CD4-positive, alpha-beta T cell treated with Interleukin-4 for 1 hour (primary cell): ENCODE measurements at places on chromosomes 2 and 18.

DNA sequence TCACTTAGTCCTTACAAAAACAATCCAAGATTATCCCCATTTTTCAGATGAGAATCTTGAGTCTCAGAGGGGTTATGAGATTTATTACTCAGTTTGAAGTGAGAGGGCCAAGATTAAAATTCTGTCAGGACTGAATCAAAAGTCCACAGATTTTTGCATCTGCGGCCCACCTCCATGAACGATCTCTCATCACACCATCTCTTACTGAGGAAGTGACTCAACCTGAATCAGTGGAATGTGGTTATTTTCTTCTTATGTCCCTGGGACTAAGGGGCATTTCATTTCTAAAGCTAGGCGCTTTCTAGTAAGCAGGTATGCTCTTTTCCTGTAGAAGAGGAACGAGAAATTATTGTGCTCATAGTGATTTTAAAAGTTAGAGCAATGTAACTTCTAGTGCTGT is 360.3 kb upstream of the SPHKAP start:
- DNase-seq, result no peak

- no peak for DNase-seq
Measured at GRCh38 chr2:207201416-207201815, 35.7 kb upstream of the KLF7 start.

GRCh38 chr2:46355756-46356155 is 58.5 kb downstream of the EPAS1 start:
- no peak for DNase-seq

GRCh38 chr2:60717691-60718090 is 38.4 kb upstream of the PAPOLG start:
- DNase-seq, result no peak

DNA sequence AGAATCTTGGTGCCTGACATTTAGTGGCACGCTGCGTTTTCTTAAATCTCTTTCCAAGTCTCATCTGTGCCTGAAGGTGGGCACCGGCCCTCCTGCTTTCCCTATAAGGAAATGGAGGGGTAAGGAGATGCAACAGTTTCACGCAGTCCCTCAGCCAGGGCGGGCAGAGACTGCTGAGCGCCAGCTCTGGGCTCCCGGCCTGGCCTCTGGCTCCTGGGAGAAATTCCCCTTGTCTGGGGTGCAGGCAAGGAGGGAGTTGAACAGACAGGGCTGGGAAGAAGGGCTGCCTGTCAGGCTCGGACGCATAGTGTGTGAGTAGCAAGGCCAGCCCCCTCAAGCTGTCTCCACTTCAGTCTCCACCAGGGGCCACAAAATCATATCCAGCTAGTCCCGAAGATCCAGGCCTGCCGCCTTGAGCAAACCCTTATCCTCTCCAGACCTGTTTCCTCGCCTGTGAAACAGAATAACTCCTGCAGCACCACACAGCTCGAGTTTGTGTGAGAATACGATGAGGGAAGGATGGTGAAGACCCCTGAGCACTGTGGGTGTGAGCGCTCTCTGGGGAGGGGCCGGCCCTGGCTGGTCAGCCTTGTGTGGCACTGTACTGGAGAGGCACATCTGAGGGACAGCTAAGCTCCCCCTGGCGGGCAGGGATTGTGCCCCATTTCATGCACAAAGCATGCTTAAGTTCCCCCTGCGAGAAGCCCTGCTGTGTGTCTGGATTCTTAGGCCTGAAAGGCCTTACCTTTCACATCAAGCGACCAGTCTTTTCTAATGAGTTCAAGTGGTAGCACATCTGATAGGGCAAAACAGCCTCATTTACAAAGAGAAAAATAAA is 33.8 kb downstream of the SDC1 start:
- no peak for DNase-seq

- DNase-seq, result no peak
Measured at GRCh38 chr2:55111570-55112228, 61.4 kb upstream of the RTN4 start.

DNA sequence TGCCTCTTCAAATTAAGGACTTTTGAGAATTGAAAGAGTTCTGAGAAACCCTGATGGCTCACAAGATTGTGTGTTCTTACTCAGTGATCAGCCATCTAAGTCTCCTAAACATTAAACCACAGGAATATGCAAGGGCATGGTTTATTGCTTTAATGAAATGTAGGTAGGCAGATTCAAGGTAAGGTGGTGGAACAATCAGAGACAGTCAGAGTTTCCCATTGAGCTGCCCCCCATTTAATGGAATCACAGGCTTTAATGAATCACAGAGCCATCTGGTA is 107.8 kb upstream of the LRATD1 start:
- DNase-seq, result no peak

DNA sequence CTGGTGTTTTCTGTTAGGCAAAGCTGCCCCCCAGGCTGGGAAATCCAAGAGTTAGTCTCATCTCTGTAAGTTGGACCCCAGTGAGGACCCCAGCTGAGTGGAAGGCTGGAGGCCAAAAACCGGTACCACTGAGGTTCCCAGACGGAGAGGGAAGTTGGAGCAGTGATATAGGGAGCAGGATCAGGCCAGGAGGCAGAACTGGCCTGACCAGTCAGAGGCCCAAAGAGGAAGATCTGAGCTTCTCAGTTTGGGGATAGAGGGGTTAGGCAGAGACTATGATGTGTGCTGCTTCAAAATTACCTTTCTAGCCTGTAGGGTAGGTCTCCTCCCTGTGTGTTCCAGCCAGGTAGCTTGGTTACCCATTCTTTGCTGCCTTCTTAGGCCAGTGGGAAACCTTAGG is 4.6 kb upstream of the RNF181 start:
- no peak for DNase-seq

DNA sequence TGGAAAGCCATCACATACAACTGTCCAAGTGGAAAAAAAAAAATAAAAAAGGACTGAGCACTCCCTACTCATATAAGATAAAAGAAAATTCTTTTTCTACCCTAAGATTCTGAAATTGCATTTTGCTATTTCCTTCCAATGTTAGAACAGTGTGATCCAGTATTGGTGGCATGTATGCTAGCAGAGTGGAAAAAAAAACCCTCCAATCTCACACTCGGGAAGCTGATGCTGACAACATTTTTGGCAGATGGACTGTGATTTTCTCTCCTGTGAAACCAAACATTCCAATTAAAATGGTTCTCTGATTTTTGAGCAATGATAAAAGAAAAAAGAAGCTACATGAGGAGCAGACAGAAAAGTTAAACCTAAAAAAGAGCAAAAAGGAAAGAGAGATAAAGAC is 419.8 kb downstream of the DPP10 start:
- DNase-seq, result no peak

GRCh38 chr2:146721486-146721885 is 1123.3 kb upstream of the ACVR2A start:
- no peak for DNase-seq

- DNase-seq, result no peak
Measured at GRCh38 chr2:109637749-109638570, 23.8 kb downstream of the SOWAHC start.

GRCh38 chr2:172200495-172201085 is 97.9 kb upstream of the DLX2 start:
- no peak for DNase-seq

GRCh38 chr18:42925036-42925435 is 190.4 kb downstream of the RIT2 start:
- no peak for DNase-seq

- no peak for DNase-seq
Measured at GRCh38 chr2:227853204-227853629, 18.2 kb upstream of the DAW1 start.

- DNase-seq, result no peak
Measured at GRCh38 chr2:112640800-112641675, 4.7 kb upstream of the SLC20A1 start.

- DNase-seq, result no peak
Measured at GRCh38 chr2:197137231-197137630, 173.3 kb downstream of the ANKRD44 start.

- DNase-seq, result no peak
Measured at GRCh38 chr2:113196839-113197238, 23.1 kb downstream of the PSD4 start.

GRCh38 chr2:206020171-206020570 is 65.8 kb downstream of the INO80D start:
- DNase-seq, result no peak

DNA sequence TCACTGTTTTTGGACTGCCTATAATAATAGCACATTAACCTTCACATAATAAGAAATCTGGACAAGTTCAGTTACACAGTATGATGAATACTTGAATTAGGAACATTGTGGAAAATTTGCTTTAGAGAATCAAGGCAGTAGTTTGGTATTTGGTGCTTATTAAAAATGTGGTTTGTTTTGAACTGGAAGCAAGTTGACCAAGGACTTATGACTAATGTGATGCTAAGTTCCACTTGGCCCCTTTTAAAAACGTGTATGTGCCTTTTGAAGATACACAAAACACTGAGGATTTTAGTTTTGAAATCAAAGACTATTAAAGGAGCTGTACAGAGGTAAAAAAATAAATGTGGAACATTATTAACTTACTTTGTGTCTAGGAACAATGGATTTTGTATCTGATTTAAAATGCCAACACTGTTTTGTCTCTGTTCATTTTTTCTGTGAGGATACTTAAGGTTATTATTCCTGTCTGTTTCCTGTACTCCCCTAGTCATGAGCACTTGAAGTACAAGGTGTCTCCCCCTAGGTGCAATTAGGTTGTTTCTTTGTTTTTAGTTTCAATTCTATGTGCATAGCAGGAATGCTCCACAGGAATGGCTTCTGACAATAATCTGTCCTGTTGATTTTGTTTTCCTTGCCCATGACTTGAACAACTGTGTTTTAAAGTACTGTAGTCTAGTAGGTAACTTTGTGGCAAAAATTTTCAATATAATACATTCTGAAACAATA is 49.6 kb upstream of the PTH2R start:
- no peak for DNase-seq

DNA sequence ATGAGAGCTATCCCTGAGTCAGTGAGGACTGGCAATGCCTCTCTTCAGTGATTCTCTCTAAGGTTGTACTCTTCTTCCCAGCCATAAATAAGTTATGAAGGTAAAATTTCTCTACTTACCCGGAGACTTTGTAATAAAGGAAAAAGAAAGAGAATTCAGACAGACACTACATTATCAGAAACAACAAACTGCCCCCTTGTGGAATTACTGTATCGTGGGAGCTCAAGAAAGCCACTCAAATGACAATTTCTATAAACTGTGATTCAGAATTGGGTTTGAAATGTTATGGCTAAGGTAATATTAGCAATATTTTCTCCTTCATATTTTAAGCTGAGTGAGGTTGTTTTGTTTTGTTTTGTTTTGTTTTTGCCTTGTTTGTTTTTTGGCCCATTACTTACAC is 155.8 kb upstream of the TANK start:
- DNase-seq, result no peak
